ENCODE measurements at places on chromosomes 12 and 14.

GRCh38 chr14:71891970-71892369 is 40.3 kb upstream of the RGS6 start:
- DNase-seq = no peak

- DNase-seq = no peak
Measured at GRCh38 chr14:34707722-34708121, 6.7 kb downstream of the CFL2 start.

DNA sequence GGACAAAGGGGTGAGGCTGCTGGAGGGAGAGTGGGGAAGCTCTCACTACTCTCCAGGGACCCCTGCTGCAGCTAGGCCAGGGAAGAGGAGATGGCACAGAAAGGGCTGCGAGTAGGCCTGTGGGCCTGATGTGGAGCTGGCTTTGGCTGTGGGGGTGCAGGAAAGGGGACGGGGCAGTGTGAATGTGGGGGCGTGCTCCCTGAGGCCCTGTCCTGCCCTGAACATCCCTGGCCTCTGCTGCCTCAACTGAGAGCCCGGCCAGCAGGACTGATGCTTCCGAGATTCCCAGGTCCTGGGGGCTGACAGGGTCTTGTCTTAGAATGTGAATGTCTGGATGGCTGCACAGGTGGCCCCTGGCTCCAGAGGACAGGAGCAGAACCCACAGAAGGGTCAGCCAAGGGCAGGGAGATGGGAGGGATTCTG is 64.2 kb downstream of the CHGA start:
- DNase-seq = no peak

GRCh38 chr12:532908-533565 is 73.3 kb downstream of the B4GALNT3 start:
- no peak for DNase-seq

DNA sequence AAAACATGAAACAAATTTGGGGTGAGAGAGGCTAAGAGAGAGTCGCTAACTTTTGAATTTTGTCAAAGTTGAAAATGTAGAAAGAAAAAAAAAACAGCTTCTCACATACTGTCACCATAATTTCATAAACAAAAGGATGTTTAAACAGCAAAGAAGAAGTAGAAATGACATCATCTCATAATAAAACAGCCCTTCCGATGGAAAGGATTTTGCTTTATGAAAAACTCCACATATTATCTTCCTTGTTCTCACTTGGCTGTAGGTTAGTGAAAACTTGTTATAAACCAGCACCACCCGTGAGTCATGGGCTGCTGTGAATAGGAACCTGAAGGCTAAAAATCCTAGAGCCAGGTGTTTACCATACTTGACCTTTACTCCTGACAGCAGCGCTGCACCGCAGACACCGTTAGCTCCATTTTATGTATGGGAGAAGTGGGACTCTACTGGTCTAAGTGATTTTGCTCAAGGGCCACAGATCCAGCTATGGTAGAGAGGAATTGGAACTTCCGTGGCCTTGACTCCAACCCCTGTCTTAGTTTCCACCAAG is 63.0 kb upstream of the VRK1 start:
- DNase-seq = no peak

- no peak for DNase-seq
Measured at GRCh38 chr14:73461478-73462047, 3.2 kb upstream of the NUMB start.

DNA sequence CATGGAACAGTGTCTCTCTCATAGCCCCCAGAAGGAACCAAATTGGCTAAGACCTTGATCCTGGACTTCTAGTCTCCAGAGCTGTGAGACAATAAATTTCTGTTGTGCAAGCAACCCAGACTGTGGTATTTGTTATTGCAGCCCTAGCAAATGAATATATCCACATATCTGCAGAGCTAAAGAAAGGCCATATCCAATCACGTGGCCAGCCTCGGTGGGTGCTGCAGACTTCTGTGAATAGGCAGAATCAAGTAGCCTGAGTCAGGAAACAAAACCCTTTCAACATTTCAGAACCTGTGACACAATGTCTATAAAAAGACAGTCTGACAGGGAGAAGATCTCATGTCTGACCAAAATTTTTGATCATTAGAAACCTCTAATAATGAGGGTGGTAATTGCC is 71.0 kb upstream of the CPM start:
- no peak for DNase-seq
